Cerebellar nuclear complex (tissue), 1 donor: ENCODE measurements at places on chromosomes 3 and 15.
A peak's percentile ranks its signal among the peaks of the same experiment; 100 is the strongest.

DNA sequence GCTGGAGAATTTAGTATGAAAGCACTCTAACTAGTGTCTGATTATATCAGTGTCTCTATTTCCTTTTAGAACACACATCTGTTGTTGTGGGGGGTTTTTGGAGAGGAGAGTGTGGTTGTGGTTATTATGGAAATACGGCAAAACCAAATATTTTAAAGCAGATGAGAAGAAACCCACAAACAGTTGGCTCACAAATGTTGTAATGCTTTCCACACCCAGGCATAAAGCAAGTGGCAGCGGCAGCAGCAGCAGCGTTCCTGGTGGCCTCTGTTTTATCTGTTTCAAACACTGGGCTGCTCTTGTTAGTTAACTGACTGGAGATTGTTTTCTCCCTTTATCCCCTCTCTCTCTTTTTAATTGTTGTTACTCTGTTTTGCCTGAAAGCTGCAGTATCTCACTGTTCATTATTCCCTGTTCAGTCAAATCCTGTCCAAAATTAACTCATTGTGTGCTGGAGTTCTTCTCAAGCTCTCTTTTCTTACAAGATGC is 1045.5 kb upstream of the NR2F2 start:
- DNase-seq = no peak

- no peak for DNase-seq
Observed at GRCh38 chr3:5348229-5348902, 160.9 kb downstream of the EDEM1 start.

DNA sequence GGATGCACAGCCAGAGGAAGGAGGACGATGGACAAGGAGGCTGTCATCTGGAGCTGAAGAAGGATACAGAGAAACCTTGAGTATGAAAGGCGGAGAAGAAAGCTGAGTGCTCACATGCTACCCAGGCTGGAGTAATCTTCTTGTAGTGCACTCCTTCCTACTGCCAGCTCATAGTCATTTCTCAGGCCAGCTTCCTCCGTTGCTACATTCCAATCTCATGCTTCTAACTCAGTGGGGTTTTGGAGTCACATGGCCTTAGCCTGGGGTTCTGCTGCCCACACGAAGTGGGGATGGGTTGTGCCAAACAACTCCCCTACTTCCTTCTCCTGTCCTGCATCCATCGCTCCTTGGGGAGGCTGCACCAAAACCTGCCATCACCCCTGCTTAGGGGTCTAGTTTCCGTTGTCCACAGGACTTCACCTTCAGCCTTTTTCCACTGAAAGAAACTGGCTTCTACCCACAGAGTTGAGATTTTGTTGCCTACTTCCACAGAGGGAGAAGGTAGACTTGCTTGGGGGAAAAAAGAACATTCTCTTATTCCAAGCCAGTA is 239.9 kb downstream of the EPHB1 start:
- no peak for DNase-seq

GRCh38 chr15:37038716-37039106 is 61.6 kb downstream of the MEIS2 start:
- no peak for DNase-seq

- no peak for DNase-seq
Observed at GRCh38 chr3:142931222-142931621, 32.3 kb downstream of the PAQR9 start.

- DNase-seq = no peak
Observed at GRCh38 chr3:116405231-116405630, 40.1 kb downstream of the LSAMP start.

GRCh38 chr3:44825264-44825925 is 36.3 kb upstream of the TMEM42 start:
- DNase-seq = no peak

DNA sequence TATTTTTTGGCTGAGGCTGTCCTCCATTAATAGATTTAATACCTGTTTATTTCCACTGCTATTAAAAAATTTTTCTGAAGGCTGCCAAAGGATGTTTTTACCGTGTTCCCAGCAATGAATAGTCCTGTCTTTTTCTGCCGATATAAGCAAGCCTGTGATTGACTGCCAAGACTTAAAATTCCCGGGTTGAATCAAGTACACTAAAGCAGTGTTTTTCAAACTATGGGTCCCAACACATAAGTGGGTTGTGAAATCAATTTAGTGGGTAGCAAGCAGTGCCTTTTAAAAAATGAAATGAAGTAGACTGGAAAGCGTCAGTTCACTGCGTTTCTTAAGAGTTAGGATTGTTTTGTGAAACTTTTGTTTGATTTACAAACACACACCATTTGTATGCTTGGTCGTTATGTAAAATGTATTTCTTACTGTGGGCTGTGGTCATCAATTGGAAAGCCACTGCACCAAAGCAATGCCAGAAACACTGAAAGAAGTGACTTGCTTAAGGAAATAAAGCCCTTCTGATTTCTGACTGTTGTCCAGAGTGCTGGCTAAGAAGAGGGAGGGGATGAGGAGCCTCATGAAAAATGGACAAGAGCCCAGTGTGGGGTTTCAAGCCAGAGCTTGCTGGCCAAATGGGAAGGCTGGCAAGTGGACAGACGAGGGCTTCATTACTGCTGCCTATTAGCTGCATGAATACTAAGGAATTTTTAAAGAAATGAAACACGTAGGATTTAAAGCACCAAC is 206.0 kb downstream of the THRB start:
- DNase-seq = no peak

- DNase-seq = no peak
Observed at GRCh38 chr15:61159901-61160300, 69.2 kb downstream of the RORA start.

- no peak for DNase-seq
Observed at GRCh38 chr3:130971208-130971607, 55.4 kb downstream of the ASTE1 start.

DNA sequence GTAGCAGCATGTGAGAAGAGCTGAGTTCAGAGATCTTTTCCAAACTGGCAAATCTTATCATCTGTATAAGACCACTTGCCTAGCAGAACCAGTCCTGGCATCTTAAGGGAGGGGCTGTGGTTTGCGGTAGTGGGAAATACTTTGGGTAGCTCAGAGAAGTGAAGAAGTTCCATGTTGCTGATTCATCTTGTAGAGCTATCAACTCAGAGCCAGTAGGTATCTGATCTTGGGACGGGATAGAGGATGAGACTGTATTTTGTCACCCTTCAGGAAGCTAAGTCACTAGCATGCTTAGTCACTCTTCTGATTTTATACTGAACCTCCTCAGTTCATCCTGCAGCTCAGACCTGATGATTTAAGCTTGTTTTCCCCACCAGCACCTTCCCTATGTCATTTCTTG is 211.4 kb downstream of the NR1D2 start:
- no peak for DNase-seq

GRCh38 chr3:177314897-177315296 is 117.6 kb upstream of the TBL1XR1 start:
- DNase-seq = no peak

DNA sequence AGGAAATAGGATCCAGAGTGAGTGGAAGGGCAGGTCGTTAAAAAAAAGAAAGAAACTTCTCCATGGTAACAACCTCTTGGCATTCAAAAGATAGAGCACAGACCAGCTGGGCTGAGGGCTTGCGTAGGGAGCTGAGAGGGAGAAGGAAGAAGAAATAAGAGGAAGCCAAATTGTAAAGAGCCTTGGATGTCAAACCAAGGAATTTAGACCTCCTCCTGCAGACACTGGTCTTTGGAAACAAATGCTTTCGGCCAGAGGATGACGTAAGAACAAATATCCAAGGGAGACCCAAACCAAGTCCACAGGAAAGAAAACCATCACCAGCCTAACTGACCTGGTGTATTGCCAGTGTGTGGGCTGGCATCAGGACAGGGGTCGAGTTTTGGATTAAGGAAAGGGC is 155.2 kb downstream of the UACA start:
- DNase-seq = no peak

- no peak for DNase-seq
Observed at GRCh38 chr15:83793069-83793468, 139.1 kb downstream of the ADAMTSL3 start.

DNA sequence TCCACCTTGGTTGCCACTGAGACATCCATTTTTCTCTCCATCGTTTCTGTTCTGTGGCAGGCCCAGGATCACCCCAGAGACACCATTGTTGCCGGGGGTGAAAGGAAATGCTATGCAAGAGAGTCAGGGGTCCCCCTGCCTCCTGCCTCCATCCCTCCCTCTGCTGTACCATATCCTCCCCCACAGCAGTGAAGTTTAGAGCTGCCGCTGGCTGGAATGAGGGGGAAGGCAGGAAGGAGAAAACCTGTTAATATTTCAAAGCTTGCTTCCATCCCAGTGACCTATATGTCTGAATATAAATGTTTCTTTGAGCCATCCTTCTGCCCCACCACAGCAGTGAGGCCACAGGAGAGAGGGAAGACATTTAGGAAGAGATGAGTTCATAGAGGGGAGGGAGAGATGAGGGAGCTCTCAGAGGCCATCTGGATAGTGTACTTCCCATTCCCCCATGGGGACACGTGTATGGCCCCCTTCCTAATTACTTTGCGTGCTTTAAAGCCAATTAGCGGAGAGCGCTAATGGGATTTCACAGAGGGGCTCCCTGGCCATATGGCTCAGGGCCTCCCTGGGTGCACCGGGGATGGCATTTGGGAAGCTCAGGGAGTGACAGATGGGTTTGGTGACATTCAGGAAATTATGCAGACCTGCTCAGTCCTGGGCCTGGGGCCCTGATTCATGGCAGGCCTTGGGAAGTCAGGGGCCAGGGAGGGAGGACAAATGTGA is 40.4 kb upstream of the CHRNB4 start:
- peak; percentile 44 for DNase-seq

GRCh38 chr3:194573680-194574437 is 59.4 kb downstream of the TMEM44 start:
- DNase-seq = no peak

DNA sequence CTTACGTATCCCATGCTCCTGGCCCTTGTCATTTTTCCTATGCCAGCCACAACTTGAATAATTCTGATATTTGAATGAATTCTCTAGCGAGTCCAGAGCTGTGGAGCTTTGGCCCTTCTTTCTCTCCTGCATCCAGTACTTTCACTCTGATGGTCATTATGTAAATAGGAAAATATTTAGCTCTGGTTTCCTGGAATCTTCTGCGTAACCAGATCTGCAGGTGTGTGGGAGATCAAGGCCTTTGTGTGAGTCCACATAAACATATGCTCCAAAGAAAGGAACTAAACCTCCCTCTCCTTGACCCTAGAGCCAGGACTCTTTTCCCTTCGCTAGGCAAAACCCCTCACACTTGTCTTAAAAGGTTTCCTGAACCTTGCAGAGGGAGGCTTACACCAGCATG is 132.5 kb upstream of the THBS1 start:
- DNase-seq = no peak

DNA sequence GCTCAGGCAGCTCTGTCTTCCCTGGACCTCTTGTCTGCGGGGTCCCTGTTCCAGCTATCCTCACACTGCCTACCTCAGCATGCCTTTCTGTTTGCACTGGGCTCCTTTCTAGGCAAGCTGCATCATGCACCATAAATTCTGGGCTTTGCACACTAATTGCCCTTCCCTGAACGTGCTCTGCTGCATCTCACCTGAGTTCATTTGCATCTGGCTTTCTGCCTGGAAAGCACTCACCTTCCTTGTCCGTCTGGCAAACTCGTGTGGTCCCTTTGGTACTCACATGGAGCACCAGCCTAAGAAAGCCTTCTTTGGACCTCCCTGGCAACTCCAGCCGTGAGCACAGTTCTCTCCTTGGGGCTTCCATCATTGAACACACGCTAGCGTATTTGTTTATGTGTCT is 365.6 kb downstream of the SV2B start:
- DNase-seq = no peak

GRCh38 chr15:62972814-62973213 is 69.7 kb upstream of the TPM1 start:
- DNase-seq = no peak

- DNase-seq = no peak
Observed at GRCh38 chr3:112000966-112001365, 2.2 kb downstream of the TAGLN3 start.

- no peak for DNase-seq
Observed at GRCh38 chr3:171187706-171188290, 161.3 kb upstream of the SLC2A2 start.

DNA sequence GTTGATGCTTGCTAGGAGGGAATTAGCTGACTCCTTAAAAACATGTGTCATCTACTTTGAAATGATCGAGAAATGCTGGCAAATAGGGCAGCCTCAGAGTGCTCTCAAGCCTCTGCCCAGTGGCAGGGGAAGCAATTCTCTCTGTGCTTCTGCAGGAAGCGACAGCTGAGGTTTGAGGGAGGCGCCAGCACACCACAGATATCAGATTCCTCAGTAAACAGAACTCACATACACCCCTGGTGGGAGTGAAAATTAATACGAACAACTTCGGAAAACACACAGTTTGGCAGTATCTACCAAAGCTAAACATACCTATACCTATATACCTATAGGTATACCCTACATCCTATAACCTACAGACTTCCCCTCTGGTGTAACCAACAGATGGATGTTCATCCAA is 61.3 kb downstream of the NSMCE3 start:
- DNase-seq = no peak

DNA sequence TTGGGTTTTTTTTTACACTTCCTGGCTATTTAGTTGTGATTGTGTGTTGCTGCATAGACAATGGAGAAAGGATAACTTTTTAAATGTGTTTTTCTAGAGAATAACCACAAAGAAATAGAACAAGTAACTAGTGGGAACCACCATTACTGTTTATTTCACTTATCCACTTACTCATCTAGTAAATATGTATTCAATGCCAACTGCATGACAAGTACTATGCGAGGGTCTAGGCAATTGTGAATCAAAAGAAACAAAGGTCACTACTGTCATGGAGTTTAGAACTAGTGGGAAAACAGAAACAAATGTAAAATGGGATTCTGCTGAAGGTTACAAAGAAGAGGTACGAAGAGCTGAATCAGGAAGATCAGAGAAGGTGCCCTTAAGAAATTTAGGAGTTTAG is 600.9 kb upstream of the ROBO2 start:
- DNase-seq = no peak

DNA sequence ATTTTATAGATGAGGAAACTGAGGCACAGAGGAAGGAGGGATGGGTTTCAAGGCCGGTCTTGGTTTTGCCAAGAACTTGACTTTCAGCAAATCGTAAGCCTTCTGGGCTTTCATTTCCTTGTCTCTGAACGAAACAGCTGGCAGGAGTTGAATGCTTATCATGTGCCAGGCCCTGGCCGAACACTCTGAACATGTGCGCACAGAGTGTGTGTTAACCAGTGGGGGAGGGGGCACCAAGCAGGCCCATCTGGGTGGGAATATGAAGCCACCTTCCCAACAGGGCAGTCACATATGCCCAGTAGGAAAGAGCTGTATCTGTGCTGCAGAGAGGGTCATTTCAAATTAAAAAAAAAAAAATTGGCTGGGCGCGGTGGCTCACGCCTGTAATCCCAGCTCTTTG is 29.3 kb downstream of the ZNF710 start:
- DNase-seq = no peak

GRCh38 chr3:15630646-15631350 is 29.3 kb downstream of the BTD start:
- DNase-seq = no peak

- DNase-seq = no peak
Observed at GRCh38 chr15:84685304-84685703, 27.3 kb upstream of the NMB start.

GRCh38 chr15:81858586-81858985 is 187.2 kb downstream of the MEX3B start:
- DNase-seq = no peak
